ENCODE measurements at places on chromosomes 6 and 20.
A peak's percentile ranks its signal among the peaks of the same experiment; 100 is the strongest.

DNA sequence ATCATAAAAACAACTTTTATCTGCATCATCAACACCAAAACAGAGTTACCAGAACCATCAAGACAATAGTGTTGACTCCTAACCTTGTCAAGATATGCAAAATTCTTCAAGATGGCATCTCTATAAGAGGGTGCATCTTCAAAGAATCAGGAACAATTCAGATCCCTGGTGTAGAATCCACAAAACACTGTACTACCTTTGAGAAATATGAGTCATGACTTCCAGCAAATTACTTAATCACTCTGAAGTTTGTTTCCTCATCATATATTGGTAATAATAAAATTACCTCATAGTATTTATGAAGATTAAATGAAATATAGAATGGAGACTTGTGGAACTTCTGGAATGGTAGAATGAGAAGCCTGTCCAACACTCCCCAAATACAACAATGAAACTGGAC is 221.3 kb upstream of the SUPT3H start:
- no peak for DNase-seq

DNA sequence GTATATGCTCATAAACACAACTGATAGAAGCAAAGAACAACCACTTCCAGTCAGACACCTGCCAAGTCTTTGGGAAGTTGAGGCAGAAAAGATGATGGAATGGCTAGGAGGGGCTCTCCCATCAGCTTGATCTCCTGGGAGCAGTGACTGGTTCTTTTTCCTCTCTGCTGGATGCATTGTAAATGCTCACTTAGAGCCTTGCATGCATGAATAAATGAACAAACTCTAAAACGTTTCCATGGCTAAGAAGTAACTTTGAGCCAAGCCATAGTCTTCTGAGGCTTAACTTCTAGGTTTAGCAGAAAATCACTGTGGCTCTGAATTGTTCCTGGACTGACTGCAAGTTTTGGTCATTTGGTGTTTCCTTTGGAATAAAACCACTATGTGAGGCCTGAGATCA is 166.4 kb upstream of the CITED2 start:
- no peak for DNase-seq

- DNase-seq: no peak
Measured at GRCh38 chr6:38738261-38738660, 23.1 kb downstream of the DNAH8 start.

- no peak for DNase-seq
Measured at GRCh38 chr6:146859206-146859605, 260.4 kb downstream of the ADGB start.

DNA sequence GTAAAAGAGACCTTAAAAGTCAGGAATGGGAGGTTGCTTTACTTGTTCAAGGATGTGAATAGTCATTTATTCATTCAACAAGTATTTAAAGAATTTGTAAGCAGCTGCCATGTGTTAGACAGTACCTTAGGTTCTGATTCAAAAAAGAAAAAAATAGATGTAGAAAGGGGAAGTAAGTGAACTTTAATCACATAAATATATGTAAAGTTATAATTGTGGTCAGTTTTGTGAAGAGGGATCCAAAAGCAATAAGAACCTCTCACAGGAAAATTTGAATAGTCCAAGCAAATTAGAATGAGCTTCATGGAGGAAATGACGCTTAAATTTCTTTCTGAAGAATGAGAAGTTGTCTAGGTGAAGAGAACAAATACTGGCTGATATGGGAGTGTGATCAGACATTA is 596.1 kb upstream of the CITED2 start:
- DNase-seq: no peak

- DNase-seq: no peak
Measured at GRCh38 chr6:23659125-23659524, 466.9 kb upstream of the NRSN1 start.

DNA sequence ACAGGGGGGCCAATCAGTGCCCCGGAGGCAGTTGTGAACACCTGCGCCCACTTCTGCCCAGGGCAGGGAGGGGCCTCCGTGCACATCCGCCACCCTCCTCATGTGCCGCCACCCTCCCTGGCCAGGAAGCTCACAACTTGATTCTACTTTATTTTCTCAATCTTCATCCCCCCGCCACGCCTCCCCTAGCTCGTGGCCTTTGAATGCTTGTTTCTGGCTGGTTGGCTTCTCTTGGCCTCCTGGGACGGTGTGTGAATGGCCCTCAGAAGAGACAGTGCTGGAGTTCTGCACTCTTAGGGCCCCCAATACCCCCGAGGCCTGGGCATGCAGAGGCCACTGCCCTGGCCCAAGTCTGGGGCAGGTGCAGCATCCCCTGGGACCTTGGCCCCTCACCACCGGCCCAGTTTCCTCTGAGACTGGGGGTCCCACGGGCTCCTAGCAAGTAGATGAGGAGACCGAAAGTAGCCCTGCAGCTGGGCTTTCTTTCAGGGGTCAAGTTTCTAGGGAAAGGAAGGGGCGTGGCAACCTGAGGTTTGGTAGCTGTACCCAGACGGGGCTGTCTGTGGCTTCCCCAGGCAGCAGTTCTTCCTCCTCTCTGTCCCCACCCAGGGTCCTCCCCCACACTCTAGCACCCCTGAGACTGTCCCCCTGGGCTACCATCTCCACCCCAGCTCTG is 1.3 kb downstream of the RGS19 start:
- DNase-seq: peak; percentile 78

DNA sequence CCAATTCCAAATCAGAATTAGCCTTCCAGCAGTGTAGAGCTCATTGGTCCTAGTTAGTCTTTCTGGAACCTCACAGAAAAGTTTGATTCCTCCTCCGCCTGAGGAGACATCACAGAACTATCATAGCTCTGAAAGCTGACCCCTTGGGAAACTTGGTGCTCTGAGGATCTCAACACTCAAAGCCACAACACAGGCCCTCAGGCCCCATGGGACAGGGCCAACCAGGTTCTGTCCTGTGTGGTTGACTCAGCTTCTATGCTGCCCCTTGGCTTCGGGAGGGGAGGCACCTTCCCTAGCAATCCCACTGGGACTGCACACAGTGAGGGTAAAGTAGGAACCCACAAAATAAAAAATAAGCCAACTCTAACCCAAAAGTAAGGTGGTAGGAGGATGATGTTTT is 237.5 kb upstream of the ECI2 start:
- no peak for DNase-seq

- no peak for DNase-seq
Measured at GRCh38 chr6:103000688-103001087, 1607.2 kb downstream of the GRIK2 start.

GRCh38 chr6:145551164-145551563 is 184.2 kb downstream of the EPM2A start:
- DNase-seq: no peak

GRCh38 chr6:147161974-147162495 is 42.2 kb upstream of the STXBP5 start:
- no peak for DNase-seq

- no peak for DNase-seq
Measured at GRCh38 chr20:37226889-37227288, 34.7 kb downstream of the GHRH start.

DNA sequence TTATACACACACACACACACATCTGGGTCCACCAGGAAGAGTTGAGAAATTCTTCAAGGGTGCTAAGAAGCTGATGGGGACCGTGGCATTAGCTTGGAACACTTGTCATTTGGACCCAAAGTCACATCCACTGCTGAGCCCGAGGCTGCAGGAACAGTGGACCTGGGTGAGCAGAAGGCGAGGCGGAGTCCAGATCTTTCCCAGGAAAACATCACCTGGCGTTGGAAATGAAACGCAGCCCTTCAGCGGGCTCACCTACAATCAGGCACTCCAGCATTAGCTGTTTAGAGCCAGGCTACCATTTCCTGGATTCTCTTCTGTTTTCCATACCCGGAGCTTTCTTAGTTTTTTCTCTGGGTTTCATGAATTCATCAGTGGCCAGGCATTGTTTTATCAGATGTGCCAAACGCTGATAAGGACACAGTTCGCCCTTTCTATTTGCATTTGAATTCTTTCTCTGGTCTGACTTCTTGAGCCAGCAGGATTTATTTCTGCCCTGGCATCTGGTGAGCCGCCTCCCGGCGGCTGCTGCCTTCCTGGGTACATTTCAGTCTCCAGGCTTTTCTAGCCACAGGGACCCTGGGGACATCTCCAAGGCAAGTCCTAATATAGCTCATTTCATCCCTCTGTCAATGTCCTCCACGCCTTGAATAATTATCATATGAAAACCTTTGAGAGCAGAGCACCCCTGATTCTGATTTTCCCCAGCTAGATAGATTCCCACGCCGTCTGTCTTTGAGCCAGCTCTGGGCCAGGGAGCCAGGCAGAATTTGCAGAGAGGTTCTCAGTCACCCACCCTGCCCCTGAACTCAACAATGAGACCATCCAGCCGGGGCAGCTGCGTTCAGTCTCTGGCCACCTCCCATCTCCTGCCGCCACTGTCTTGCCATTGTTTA is 170.9 kb downstream of the TTLL2 start:
- no peak for DNase-seq

- DNase-seq: no peak
Measured at GRCh38 chr20:16608277-16608650, 35.0 kb upstream of the KIF16B start.

DNA sequence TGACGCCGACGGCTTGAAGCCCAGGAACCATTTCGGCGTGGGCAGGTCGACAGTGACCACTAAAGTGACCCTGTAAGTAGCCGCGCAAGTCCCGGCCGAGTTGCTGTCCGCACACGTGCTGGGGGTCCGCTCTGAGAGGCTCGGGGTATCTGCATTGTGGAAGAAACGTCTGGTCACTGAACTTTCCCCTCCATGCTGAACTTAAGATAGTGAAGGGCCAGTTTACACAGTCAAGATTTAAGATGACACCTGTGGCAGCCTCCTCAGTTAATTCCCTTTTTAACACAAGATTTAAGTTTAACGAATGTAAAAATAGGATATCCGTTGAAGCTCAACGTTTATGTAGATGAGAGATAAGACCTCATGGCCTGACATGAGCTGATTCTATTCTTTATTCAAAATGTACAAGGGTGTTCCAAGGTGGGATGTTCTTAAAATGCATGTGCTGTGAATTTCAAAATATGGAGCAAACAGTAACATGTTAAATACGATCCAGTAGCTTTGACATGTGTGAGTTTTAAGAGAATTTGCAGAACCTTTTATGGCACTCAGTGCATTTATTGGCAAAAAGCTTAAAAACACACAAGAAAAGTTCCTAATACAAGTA is 116.2 kb downstream of the RTN4IP1 start:
- DNase-seq: no peak

GRCh38 chr20:3547906-3548305 is 77.1 kb downstream of the ATRN start:
- DNase-seq: no peak

GRCh38 chr20:63117151-63117550 is 98.8 kb downstream of the YTHDF1 start:
- DNase-seq: no peak

DNA sequence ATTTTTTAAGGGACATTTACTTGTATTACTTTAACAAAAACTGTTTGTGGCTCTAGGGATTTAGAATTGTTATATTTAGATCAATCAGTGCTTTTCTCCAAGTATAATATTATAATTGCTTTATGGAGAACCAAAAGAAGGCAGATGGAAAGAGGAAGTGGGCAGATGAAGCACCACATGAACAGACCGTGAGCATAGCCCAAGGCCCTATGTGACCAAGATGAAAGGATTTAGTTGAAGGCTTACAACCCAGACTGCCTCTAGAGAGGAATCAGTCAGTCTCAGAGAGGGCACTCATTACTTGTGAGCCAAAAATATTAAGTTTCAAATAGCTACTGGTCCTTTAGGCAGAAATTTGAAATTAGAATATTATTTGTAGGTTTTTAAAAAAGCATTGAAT is 102.3 kb upstream of the IMPG1 start:
- no peak for DNase-seq

- DNase-seq: no peak
Measured at GRCh38 chr6:168524571-168525001, 83.6 kb downstream of the SMOC2 start.

GRCh38 chr20:8154638-8155037 is 22.6 kb downstream of the PLCB1 start:
- DNase-seq: no peak

DNA sequence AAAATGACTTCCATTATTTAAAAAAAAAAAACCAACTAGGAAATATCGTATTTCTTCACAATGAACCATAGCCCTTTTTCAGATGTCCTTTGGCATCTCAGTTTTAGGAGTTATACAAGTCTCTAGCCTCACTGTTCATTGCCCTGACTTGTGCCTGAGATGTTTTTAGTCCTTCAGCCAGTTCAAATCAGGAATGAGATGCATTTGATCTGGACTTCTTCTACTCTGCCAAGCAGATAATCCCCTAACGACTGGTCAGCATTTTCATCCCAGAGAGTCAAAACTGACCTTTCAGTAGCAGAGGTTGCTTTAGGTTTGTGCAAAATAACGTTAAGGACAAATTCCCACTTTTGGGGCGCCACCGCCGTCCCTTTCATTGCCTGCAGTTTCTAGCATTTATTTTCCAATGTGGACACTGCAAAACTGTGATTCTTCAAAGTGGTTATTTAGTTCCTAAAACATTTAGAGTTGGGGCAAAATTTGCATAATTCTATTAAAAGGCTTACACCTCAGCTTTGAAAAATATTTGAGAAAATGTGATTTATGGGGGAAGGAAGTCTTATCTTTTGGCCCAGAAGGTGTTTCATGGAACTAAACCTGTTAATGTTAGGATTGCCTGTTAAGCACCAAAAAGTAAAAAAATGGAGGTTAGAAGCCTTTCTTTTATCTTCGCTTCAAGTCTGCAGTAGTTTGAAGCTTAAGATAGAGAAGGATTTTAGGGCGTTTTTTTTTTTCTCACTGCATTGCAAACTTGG is 152.0 kb upstream of the SGK1 start:
- DNase-seq: no peak

- DNase-seq: no peak
Measured at GRCh38 chr6:117018771-117019170, 141.7 kb downstream of the RFX6 start.

DNA sequence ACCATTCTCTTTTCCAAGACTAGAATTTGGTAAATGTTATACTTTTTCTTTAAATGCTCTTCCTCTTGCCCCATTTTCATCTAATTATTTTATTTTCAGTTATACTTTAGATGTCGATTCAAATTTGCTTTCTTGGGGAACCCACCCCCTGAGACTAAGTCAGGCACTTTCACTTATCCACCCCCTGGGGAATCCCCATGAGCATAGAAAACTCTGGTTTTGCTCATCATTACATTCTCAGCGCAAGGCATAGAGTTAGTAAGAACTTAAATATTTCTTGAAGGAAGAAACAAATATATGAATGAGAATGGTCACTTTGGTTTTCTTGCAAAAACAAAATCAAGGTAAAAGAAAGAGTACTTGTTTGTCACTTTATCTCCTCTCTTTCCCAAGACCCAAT is 25.1 kb upstream of the HSF2 start:
- DNase-seq: no peak

GRCh38 chr20:57649617-57650015 is 29.4 kb upstream of the ZBP1 start:
- no peak for DNase-seq

GRCh38 chr6:28865401-28866204 is 58.2 kb downstream of the TRIM27 start:
- DNase-seq: peak; percentile 43

DNA sequence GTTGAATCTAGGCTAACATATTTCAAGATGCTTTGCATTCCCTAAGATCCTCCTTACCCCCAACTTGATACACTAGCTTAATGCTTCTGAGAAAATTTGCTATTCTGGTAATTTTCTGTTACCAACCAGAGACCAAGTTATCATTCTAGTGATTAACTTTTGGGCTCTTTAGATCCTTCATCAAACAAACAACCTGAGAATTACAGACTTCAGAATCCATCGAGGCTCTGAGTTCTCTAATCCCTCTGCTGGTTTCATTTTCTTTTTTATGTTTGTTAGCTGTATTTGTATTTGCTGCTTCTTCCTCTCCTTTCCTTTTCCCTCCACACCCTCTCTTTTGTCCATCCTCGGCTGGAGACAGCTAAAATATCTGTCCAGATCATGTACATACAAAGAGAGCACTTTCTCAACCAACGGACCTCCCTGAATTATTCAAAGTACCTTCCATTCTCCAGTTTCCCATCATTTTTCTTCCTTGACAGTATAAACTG is 98.7 kb upstream of the RIPOR2 start:
- no peak for DNase-seq
